ENCODE measurements at places on chromosomes 4 and X.

DNA sequence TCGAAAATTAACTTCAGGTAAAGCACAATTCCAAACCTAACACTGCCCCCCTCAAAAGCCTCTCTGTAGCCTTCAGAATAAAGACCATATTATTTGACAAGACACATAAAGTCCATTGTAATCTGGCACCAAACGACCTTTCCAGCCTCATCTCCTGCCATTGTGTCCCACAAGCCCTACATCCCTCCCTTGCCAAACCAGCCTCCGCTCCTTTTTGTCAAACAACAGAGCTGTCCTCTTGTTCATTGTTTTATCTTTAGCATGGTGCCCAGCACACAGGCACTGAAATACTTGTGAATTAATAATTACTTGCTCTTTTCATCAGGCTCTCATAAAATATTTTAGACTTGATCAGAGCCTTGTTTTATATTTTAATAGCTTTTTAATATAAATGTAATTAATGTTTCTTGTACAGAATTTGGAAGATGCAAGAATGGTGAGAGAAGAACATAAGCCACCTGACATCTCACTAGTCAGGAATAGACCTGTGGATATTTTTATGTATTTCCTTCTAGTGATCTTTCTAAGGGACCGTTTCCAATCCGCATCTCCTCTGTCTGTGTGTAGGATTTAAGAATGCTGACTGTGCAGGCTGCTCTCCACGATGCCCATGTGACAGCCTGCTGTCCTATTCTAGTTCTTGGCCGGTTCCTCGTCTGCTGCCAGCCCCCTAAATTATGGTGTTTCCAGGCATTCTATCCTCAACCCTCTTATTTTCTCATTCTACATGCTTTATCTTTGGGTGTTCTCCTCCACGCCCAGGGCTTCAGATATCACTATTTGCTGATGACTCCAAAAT lies 3.0 kb upstream of the IRF2 start:
- no peak for DNase-seq

DNA sequence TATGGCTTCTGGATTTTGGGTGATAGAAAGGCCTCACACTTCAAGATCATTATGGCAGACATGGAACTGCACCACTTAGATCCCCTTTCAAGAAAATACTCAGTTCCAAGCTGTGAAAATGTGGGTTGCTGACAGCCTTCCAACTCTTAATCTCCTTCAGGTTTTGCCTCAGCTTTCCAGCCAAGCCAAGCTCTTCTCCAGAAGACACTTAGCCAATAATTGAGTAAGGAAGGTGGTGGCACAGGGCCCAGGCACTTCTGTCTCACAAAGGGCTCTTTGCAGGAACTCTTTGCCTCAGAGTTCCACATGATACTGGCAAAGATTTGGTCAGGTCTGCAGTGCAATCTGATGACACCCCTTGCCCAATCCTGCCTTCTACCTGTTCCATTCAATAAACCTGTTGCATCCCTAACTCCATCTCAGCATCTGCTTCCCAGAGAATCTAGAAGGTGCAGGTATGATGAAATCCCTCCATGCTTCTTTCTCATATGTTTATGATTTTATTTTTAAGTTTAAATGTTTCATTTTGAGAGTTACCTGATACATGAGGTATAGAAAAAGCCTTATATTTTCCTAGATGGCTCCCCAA lies 30.6 kb downstream of the ANXA5 start:
- no peak for DNase-seq

GRCh38 chr4:161573836-161574235 lies 590.0 kb downstream of the FSTL5 start:
- no peak for DNase-seq

DNA sequence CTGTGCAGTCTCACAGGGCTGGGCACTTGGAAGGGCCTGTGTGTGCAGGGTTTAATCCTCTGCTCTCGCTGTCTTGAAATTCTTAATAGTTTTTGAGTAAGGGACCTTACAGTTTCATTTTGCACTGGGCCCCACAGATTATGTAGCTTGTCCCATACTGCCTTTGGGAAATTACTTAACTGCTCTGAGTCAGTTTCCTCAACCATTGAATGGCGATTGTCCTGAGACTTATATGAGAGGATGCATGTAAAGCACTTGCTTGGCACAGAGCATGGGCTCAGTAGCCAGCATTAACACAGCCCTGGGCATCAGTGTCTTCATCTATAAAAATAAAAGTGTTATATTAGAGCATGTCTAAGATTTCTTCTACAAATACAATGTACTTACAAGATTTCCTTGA lies 55.8 kb downstream of the CLCN5 start:
- DNase-seq, result no peak

DNA sequence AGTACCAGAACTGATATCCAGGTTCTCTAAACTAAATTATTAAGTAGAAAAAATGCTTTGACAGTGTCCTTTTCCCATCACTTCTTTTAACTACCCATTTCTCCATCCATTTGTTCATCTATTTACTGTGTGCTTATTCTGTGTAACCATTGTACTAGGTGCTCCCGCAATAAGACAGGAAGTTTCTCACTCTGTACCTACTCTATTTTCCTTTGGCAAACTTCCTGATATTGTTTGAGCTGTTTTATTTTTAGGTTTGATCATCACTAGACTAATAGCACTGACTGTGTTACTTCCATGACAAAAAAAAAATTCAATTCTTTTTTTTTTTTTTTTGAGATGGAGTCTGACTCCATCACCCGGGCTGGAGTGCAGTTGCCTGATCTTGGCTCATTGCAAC lies 102.5 kb upstream of the CASK start:
- no peak for DNase-seq

DNA sequence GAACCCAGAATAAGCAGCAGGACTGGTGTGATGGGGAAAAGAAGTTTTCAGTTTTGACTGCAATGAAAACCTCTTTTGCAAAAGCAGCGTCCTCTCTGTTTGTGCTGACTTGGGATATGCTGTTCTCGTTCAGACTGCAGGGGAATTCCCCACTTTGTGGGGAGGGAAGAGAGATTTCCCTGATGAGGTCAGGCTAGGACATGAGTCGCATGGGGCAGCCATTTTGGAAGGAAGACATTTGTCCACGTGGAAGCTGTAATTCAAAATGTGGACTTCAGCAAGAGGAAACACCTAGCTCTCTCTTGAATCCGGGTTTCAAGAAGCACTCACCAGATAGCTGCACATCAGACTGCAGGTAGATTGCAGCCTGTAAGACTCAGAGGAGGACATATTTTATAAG lies 39.3 kb downstream of the ING2 start:
- DNase-seq, result no peak

DNA sequence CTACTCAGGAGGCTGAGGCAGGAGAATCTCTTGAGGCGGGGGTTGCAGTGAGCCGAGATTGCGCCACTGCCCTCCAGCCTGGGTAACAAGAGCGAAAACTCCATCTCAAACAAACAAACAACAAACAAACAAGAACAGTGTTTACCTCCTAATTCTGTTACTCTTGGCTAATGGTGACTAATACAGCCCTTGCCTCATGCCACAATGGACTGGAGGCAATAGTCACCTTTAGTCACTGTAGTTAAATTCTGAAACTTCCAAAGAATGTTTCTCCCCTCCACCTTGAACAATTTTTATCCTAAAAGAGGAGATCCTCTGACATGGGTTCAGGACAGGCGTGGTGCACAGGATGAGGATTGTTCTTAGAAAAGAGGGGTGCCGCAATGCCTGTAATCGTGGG lies 241.2 kb upstream of the CTSO start:
- no peak for DNase-seq

GRCh38 chr4:67087897-67088296 lies 457.4 kb downstream of the CENPC start:
- peak; percentile 0 for DNase-seq

GRCh38 chr4:15784959-15785634 lies 7.0 kb downstream of the CD38 start:
- DNase-seq, result no peak

GRCh38 chr4:114383721-114384120 lies 214.9 kb upstream of the UGT8 start:
- no peak for DNase-seq

DNA sequence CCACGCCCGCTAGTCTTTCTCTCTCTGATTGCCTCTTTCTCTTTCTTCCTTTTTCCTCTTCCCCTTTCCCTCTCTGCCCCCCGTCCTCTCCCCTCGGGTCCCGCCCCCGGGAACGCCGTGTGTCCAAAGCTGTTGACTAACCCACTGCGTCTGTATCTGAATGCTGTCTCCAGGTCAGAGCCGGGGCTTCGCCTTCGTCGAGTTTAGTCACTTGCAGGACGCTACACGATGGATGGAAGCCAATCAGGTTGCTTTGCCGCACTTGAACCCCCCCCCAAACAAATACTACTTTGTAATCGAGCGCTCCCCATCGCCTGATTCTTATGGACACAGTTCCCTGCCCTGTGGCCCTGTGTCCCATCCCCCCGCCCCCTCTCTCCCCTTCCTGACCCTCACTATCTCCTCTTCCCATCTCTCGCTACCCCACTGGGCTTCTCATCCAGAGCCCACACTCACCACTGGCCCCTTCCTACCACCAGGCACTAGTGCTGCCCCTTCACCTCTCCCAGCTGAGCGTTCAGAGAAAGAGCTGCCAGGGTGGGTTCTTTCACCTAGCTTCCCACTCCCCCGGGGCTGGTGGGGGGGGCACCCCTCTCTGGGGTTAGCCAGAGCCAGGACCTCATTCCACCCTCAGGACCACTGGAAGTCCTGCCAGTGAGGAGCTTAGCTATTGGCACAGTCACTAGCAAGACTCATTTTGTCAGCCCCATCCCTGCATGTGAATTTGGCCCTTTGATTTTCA lies 18.6 kb upstream of the UBA1 start:
- no peak for DNase-seq

DNA sequence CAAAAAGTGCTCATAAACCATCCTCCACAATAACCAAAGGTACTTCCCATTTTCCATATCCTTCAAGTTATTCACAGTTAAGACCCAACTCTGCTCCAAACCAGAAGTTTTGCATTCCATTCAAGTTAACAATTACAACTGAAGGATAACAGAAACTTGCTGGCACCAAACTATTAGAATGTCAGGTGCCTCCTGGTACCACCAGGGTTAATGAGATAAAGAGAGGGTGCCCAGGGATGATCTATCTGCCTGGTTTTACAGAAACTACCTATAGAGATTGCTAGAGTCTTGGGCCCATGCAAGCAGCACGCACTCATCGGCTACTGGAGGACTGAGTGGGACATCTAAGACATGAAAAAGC lies 114.6 kb downstream of the RBM47 start:
- no peak for DNase-seq

DNA sequence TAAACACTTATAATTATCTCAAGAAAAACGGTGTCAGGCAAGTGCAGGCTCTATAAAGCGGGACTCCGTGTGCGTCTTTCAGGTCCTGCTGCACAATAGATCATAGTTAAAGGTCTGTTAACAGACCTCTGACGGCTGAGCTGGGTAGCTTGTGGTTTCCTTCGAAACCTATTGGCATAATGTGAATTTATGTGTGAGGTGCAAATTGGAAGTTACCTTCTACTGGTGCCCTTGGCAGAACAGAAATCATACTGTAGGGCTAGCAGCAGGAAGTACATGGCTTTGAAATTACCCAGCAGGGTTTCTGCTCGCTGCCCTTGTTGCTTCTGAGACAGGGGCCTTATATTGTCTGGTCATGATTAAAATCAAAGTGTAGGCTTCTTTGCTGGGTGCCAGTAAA lies 216.4 kb upstream of the HAND2 start:
- DNase-seq, result no peak

- DNase-seq, result no peak
Measured at GRCh38 chrX:20666331-20666730, 399.6 kb upstream of the RPS6KA3 start.

GRCh38 chrX:53263597-53264094 lies 17.7 kb downstream of the IQSEC2 start:
- no peak for DNase-seq

DNA sequence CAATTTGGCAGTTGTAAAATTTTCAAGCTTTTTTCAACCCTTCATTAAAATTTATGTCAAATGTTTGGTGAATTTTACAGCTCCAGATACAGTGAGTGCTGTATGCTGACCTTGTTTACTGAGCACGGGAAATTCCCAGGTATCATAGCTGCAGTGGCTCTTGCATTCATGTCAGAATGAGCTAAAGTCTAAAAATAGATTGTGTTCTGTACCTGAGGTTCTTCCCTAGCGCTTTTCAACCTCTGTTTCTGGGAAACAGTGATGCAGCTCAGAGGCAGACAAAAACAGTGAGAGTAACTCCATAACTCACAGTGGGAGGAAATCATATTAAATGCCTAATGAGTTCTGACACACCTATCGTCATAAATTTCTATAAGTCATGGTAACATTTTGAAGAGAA lies 393.8 kb upstream of the GNPDA2 start:
- DNase-seq, result no peak

GRCh38 chrX:27679281-27679680 lies 89.1 kb downstream of the DCAF8L2 start:
- no peak for DNase-seq

- no peak for DNase-seq
Measured at GRCh38 chrX:44082829-44083228, 109.6 kb upstream of the NDP start.

DNA sequence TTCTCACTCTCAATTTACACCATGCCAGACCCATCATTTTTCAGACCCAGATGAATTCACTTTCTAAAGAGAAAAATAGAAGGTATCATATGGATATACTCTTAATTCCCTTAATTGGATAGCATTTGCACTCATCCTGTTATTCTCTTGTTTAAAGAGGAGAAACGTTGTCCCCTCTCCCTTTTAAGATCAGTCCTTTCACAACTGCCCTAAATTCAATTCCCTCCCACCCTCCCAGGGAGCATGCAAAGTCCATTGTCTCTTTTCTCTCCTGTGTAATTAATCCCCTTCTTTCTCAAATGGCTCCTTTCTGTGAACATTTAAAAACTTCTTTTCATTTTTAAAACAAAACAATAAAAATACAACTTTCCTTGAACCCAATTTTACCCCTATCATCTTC lies 124.7 kb upstream of the TLL1 start:
- no peak for DNase-seq

DNA sequence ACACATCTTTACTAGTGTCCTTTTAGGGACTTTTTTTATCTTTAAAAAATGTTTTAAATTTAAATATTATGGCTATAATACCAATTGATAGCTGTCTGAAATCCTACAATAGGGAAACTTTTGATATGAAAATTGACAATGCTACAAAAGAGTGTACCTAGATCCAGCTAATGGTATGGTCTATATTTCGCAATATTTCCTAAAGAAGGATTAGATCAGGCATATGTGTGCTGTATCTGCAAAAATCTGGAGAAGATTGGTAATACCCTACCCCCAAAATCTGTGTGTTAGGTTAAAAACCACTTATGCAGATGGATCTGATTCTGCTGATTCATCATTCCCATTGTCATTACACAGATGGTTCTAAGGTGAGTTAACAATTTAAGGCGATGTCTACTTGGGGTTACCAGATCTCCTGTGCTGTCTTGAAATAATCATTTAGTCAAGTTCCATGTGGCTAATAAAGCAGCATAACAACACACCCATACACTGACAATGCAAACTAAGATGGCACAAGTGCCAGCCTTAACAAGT lies 137.1 kb downstream of the GASK1B start:
- no peak for DNase-seq

GRCh38 chrX:68935362-68935761 lies 106.5 kb downstream of the EFNB1 start:
- no peak for DNase-seq
